H9 (cell line): ENCODE measurements at places on chromosomes 13 and 19.

DNA sequence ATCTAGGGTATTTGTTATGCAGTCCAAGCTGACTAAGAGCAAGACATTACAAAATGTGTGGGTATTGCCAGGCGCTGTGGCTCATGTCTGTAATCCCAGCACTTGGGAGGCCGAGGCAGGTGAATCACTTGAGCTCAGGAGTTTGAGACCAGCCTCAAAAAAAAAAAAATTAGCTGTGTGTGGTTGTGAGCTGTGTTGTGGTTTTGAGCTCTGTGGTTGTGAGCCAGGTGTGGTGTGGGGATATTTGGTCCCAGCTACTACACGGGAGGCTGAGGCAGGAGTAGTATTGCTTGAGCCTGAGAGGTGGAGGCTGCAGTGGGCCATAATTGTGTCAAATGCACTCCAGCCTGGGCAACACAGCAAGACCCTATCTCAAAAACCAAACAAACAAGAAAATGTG, 5.6 kb upstream of the KEAP1 start:
- no peak for DNase-seq

GRCh38 chr13:108213946-108214345, 1.4 kb downstream of the LIG4 start:
- no peak for DNase-seq

DNA sequence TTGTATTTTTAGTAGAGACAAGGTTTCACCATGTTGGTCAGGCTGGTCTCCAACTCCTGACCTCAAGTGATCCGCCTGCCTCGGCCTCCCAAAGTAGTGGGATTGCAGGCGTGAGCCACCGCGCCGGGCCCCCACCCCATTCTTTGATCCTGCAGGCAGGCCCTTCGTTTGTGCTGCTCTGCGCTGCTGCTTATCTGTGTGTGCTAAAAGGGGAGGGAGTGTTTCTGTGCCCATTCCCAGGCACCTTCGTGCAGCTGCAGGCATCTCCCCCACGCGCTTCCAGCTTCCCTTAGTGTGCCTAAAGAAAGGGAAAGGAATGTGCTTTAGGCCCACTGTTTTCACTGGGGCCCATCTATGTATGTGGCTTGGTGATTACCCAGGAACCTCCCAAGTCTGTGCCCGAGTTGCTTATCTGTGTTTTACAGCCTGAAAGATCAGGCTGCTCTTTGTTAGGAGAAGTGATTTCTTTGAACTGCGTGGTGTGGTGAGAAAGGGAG, 27.2 kb downstream of the EPN1 start:
- no peak for DNase-seq

DNA sequence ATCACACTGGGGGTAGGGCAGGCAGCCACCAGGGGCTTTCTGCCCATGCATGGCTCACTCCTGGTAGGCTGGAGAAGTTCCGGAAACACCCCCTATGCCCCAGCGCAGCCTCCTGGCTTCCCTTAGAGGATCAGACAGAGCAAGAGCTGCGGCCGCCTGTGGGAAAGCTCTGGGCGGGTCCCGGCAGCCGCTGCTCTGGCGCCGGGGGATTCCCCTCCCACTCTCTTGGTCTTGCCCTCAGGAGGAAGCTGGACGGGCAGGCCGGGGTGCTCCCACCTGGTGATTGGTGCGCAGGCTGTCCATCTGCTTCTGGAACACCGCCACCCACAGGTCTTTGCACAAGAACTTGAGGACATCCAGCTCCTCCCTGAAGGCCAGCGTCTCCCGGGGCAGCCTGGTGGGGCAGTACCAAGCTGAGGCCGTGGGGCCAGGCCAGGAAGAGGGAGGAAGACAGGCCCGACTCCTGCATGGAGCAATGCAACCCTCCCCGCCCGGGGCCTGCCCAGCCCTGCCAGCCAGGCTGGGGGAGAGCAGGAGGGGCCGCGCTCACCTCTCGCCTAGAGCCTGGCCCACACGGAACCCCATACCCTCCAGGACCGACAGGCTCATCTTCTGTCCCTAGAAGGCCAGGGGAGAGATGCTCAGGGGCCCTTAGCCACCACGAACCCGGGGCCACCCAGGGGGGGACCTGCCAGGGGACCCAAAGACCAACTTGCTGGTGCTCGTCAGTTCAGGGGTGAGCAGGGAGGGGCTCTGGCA, 4.0 kb upstream of the NKPD1 start:
- DNase-seq, result peak; percentile 96

DNA sequence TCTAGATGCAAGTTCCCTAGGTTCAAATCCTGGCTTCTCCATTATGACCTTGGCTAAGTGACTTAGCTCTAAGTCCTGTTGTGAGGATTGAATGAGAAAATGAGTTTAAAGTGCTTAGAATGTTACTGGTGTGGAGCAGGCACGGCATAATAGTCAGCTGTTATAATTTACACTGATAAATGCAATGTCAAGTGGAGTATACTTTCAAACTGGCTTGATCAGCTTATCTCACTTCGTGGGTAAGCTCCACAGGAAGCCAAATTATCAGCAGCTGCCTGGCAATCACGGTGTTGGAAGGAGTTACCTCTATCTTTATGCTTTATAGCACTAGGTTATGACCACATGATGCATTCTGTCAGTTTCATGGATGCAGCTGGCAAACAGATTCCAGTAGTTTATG, 272.8 kb downstream of the OLFM4 start:
- no peak for DNase-seq
